ENCODE measurements at places on chromosomes 7 and 10.
A peak's percentile ranks its signal among the peaks of the same experiment; 100 is the strongest.

- DNase-seq, result no peak
These were observed 237.4 kb downstream of the SEMA3D start for GRCh38 chr7:84949501-84949900.

DNA sequence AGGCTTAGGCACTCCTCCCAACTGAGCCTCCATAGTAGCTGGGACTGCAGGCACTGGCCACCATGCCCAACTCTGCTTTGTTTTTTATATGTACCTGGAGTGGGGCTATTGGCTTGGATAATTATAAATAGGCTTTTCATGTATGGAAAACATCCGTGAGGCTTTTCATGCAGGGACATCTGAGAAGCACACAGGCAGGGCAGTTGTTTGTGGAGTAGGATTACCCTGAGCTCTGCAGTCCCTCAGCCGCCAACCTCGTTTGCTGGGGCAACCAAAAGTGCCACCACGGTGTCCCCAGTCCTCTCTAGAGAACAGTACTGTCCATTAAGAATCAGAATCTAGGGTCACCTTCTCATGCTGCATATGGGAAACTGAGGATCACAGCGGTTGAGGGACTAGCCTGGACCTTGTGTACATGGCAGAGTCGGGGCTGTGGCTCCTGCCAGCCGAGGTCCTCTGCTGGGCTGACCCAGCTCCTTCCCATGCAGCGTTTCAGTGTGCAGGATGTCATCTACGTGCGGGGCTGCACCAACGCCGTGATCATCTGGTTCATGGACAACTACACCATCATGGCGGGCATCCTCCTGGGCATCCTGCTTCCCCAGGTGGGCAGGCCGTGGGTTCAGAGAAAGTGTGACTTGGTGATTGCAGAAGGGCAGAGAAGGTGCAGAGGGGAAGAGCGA lies 54.5 kb downstream of the TSPAN15 start:
- no peak for DNase-seq

GRCh38 chr10:125004571-125005311 lies 62.8 kb downstream of the ZRANB1 start:
- DNase-seq, result no peak

- no peak for DNase-seq
These were observed 37.7 kb upstream of the SMARCD3 start for GRCh38 chr7:151286148-151286547.

GRCh38 chr7:4607311-4607729 lies 74.8 kb upstream of the FOXK1 start:
- no peak for DNase-seq

- DNase-seq, result no peak
These were observed 435.3 kb downstream of the LRMDA start for GRCh38 chr10:75866731-75867130.

GRCh38 chr10:119301397-119301796 lies 94.0 kb downstream of the GRK5 start:
- DNase-seq, result peak; percentile 32

- DNase-seq, result peak; percentile 74
These were observed 140.6 kb upstream of the TMEM168 start for GRCh38 chr7:112930787-112931186.

- no peak for DNase-seq
These were observed 85.7 kb downstream of the GRB10 start for GRCh38 chr7:50696810-50697582.

DNA sequence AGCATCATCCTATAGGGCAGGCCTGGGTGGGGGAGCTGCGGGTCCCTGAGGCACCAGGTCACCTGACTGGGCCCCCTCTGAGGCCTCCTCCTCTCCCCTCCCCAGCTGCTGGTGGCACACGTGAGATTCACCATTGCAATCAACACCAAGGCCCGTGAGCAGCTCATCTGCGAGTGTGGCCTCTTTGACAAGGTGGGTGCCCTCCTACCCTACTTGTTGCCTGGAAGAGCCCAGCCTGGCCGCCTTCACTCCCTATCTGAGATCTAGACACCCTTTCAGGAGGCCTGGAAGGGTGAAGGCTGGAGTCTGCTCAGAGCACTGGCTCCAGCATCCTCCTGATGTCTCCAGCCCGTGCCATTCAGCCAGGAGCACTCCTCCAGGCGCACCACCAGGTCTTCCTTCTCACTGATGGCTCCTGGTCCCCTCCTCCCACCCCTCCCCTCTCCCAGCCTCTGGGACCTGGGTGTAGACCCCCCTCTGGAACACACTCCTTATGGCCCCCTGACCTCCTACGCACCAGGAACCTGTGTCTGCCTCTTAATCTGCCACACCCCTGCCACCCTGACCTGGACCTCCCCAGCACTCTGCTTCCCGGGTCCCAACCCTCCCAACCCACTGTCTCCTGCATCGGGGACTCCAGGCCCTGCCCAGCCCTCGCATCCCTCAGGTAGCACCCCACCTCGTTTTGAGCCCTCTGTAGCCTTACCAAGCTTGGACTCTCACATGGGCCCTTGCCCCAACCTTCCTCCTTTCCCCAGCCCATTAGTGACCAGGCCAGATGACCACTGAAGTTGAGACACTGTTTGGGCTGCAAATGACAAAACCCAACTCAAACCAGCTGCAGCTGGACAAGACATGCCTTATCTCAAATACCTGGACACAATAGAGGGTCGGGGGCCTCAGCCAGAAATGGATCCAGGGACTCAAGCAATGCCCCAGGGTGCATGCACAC lies 67.5 kb downstream of the ALOX5 start:
- no peak for DNase-seq

- no peak for DNase-seq
These were observed 9.9 kb downstream of the CRPPA start for GRCh38 chr7:16411391-16411790.

DNA sequence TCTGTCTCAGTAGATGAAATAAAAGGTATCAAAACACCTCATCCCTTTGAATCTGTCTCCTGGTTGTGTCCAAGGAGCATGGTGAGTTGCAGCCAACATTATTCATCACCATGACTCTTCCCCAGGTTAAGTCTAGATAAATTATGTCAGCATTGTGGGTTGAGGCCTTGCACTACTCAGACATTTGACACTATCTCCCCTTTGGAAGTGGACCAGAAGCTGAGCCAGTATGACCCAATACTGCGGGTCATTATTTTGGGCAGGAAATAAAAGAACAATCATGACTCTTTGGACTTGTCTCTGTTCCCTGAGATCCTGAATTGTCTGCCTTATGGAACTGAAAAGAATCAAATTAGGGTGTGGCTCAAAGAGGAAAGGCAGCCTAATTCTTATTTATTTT lies 168.2 kb upstream of the FAM171A1 start:
- DNase-seq, result no peak

GRCh38 chr10:15324611-15325010 lies 46.5 kb downstream of the FAM171A1 start:
- DNase-seq, result no peak

DNA sequence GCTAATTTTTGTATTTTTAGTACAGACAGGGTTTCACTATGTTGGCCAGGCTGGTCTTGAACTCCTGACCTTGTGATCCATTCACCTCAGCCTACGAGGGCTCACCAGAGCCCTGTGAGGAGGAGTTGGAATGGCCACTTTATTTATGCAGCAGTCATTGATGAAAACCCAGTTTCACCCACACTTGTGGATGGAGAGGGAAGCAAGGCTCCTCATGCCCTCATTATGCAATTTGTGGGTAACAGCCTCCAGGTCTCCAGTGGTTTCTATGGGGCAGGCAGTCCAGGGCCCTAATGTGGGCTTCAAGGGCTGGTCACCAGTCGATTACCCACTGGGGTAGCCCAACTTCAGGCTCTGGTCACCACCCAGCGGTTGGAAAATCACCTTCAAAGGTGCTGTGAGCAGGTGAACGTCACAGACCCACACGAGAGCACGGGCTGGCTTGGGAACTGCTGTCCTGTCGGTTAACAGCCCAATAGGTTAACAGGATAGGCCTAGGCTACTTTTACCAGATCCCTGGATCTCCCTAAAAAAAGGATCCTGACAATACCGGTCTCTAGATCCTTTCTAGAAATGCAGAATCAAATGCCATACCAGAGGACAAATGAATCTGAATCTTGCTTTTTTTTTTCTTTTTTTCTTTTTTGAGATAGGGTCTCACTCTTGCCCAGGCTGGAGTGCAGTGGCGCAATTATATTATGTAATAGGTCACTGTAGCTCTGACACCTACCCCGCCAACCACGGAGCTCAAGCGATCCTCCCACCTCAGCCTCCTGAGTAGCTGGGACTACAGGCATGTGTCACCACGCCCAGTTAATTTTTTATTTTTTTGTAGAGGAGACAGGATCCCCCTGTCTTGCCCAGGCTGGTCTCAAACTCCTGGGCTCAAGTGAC lies 97.8 kb downstream of the SLC37A3 start:
- no peak for DNase-seq

DNA sequence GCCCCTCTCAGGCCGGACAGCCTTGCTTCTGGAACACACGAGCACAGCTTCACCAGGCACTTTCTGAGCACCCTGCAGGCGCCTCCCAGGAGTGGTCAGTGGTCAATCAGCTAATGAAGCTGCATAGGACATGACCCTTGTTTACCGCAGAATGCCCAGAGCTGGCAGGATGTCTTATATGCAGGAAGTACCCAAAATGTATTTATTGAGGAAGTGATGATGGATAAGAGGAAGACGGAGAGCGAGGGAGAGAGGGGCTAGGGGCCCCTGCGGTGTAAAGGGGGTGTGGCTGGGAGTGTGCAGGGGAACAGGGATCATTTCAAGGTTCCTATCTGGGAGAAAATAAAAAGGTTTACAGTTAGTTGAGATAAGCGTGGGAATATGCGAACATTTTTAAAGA lies 3.3 kb downstream of the CYP2E1 start:
- no peak for DNase-seq

GRCh38 chr7:37380831-37381230 lies 67.8 kb downstream of the ELMO1 start:
- DNase-seq, result no peak

GRCh38 chr10:119981826-119982225 lies 89.3 kb downstream of the SEC23IP start:
- DNase-seq, result no peak

DNA sequence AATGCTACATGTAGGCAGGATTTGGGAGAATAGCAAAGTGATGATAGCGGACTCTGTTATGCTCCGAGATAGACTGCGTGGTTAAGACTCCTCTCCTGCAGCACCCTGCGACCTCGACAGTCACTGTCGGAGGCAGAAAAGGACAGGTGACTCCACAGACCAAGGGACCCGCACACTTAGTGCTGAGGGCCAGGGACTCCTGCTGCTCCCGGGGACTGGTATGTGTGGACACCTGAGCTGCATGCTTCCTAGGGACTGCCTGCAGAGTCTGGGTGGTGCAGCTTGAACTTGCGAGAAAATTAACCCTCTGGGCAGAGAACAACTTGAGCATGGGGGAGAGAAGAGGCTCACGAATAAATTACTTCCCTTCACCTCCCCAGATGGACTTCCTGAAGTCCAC lies 407.1 kb upstream of the PFKP start:
- DNase-seq, result no peak

GRCh38 chr10:73655990-73656298 lies at the start of gene SYNPO2L:
SYNPO2L (minus strand) TSS chr10:73656029; CDS start chr10:73655922, 107 bp downstream.
- DNase-seq, result no peak

GRCh38 chr7:78862411-78862900 lies 591.0 kb downstream of the MAGI2 start:
- DNase-seq, result no peak

DNA sequence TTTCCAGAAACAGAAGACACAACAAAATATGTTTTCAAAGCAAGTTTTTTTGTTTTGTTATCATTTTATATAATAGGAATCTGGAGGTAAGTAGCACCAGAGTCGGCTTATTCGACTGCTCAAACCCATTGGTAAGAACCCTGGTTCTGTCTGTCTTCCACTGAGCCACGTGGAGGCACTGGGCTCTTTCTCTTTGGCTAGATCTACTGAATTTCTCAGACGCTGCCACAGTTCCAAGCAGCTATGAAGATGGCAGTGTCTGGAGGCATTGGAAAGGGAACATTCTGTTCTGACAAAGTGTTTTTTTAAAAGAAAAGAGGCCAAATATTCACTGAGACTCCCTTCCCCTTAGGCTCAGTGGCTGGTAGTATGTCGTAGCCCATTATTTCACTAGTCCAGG lies 338.8 kb downstream of the NRG3 start:
- DNase-seq, result no peak

GRCh38 chr10:69892816-69893215 lies 91.1 kb downstream of the COL13A1 start:
- DNase-seq, result no peak

GRCh38 chr7:953547-954327 lies 743 bp downstream of the ADAP1 start:
- DNase-seq, result peak; percentile 85

GRCh38 chr10:18767981-18768380 lies 108.8 kb downstream of the ARL5B start:
- no peak for DNase-seq

- peak; percentile 98 for DNase-seq
These were observed 11.4 kb downstream of the SERPINE1 start for GRCh38 chr7:101138213-101138870.

GRCh38 chr10:62096256-62096933 lies 172.2 kb downstream of the RTKN2 start:
- no peak for DNase-seq

GRCh38 chr10:68957654-68958053 lies 1.7 kb downstream of the DDX21 start:
- DNase-seq, result no peak

DNA sequence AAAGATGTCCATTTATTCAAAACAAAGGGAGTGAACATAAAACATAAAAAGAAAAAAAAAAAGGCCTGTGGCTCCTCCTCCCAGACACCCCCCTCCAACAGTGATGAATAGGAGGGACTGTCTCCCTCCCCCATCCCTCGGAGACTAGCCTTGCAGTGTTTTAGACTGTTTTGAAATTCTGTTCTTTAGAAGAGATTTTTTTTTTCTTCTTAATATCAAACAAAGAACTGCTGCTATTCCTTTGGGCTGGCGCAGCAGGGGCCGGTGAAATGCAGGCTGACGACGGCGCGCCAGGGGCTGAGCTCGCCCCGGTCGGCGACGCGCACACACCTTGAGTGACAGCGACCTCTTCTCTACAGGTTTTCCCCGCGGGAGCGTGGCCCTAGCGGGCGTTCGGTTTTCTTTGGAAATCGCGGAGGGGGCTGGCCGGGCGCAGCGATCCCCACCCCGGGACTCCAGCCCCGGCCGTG lies at the start of gene LANCL2:
Gene LANCL2 (plus strand): TSS at position 133 of the 470 bp plus-strand sequence. CDS start 689 bp downstream, outside the sequence.
- peak; percentile 3 for DNase-seq

- DNase-seq, result no peak
These were observed 2.2 kb downstream of the IFT22 start for GRCh38 chr7:101319401-101319800.

GRCh38 chr10:70509757-70510147 lies 31.2 kb downstream of the PALD1 start:
- no peak for DNase-seq

GRCh38 chr7:158784270-158784669 lies 45.0 kb downstream of the ESYT2 start:
- no peak for DNase-seq

GRCh38 chr10:122672655-122673054 lies 27.0 kb downstream of the C10orf120 start:
- no peak for DNase-seq

- no peak for DNase-seq
These were observed 34.4 kb downstream of the LHFPL3 start for GRCh38 chr7:104362756-104363155.

- DNase-seq, result no peak
These were observed 136.2 kb upstream of the FZD8 start for GRCh38 chr10:35778306-35778705.
